Colonic mucosa (tissue), 4 donors: ENCODE measurements at places on chromosomes 7 and 10.

DNA sequence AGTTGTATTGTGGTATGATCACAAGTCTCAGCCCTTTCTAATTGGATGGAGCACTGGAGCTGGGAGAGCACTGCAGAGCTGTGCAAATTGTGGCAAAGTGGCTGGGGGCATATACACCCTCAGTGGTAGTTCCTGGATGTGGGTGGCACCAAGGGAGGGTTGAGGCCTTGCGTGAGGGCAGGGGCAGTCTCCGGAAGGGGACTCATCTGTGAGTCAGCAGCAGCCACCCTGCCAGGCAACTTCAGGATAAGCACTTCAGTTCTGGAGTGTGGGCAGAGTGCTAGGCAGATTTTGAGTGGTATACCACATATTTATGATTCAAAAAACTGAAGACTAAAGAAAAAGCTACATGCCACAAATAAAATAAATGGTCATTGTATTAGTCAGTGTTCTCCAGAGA, 210.5 kb downstream of the ETV1 start:
- DNase-seq: no peak

- no peak for DNase-seq
Measured at GRCh38 chr10:326350-326749, 191.1 kb downstream of the ZMYND11 start.

GRCh38 chr7:5045558-5046396, at the start of gene RBAK:
TSS of gene RBAK (plus strand) at chr7:5045860. CDS start at chr7:5048077, 2,217 bp downstream.
- peak; percentile 94 for DNase-seq

GRCh38 chr7:128783143-128783861, 7.7 kb upstream of the OPN1SW start:
- peak; percentile 51 for DNase-seq

GRCh38 chr7:13069841-13070240, 382.4 kb downstream of the ARL4A start:
- DNase-seq: no peak

DNA sequence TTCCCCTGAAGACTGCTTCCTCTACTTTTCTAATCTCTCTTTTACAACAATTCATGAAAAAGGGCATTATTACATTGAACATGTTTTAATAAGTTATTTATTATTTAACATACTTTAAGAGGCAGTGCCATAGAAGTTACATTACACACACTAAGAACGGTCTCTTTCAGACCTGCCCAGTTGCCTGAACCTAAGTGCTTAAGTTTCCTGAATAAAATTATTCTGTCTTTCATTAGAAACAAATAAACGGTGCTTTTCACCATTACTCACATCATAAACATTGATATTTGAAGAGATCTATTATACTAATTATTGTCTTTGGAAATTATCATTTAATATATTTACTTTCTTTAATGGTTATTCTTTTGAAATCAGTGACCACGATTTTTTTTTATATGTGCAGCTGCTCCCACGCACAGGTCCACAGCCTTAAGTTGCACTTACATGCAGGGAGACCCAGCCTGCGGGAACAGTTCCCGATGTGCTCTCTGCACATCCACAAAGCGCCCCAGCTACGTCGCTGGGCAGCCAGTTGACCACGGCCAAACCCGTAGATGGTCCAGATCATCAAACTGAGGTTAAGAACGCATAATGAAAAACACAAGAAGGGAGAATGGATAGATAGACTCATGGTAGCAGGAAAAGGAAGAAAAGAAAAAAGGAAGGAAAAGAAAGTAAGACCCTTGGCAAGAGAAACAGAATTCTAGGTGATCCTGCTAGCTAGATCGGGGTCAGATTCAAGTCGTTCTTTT, 437.0 kb upstream of the MGMT start:
- DNase-seq: no peak

- no peak for DNase-seq
Measured at GRCh38 chr10:116737627-116738327, 4.6 kb downstream of the HSPA12A start.

DNA sequence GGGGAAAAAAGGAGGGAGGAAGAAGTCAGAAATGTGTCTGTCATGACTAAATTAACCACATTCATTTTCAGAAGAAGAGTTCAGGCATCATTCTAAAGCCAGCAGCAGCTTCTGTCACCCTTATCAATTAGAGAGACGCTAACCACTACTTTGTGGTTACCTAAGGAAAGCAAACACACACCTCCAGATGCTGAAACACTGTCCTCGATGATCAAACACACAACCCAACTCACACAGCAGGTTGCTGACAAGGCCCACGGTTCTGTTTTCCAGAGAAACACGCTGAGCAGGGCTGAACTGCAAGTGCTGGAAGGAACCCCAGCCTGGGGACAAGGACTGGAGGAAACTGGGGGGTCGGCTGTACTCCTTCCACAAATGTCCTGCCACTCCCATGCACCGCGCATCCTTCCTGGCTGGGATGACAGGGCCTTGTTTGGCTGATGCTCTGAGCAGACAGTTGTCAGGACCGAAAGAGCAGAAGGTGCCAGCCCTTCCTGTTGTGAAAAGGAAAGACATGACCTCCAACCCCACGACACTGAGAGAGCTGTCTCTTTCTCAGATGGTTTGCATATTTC, 36.6 kb downstream of the PRKCQ start:
- no peak for DNase-seq

- DNase-seq: no peak
Measured at GRCh38 chr7:134567368-134567767, 18.5 kb downstream of the AKR1B15 start.

DNA sequence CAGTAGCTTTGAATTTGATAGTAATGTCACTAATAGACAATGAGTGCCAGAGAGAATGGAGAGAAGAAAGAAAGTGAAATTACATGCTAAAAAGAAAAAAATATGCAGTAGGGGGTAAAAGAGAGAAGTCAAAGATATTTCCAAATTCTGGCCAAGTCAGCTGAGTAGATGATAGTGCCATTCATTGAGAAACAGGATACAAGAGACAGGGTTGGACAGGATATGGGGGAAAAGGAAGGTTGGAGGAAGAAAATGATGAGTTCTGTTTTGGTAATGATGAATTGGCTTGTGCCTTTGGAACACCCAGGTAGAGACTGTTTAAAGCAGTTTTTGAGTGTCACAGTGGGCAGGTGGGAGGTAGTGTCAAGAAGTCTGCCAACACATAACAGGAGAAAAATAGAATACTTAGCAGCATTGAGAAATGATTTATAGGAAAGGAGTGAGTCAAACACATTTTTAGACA, 78.3 kb downstream of the LRRC17 start:
- DNase-seq: no peak

DNA sequence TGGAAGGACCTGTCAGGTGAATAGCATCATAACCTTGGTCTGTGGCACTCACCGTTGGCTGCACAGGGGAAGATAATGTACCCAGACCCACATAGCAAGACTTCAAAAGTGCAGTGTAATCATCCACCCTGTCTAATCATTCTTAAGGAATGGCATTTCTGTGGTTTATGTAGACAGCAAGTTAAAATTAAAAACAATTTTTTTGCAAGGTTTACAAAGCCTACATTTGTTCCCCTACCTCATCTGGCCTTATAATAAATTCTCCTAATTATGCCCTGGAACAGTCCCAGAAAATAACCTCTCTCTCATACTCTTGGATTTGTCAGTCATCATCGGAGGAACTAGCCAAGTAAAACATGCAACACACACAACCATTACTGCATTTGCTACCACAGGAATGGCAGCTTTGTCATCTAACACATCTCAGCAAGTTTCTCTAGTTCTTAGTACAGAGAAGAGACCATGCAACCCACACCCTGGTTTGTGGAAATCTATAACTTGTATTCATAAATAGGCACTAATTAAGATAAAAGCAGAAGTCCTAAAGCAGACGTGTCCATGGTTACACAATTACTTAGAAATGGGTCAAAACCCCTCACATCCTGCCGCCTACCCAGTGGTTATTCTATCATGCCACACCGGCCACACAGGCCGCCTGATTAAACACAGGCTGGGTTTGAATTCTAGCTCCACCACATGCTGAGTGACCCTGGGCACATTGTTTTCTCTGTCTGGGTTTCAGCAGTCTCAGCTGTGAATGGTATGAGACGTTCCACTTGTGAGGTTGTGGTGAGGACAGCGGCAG, 19.1 kb downstream of the ABLIM1 start:
- DNase-seq: no peak

GRCh38 chr7:157139111-157139809, 534 bp downstream of the UBE3C start:
- peak; percentile 55 for DNase-seq

DNA sequence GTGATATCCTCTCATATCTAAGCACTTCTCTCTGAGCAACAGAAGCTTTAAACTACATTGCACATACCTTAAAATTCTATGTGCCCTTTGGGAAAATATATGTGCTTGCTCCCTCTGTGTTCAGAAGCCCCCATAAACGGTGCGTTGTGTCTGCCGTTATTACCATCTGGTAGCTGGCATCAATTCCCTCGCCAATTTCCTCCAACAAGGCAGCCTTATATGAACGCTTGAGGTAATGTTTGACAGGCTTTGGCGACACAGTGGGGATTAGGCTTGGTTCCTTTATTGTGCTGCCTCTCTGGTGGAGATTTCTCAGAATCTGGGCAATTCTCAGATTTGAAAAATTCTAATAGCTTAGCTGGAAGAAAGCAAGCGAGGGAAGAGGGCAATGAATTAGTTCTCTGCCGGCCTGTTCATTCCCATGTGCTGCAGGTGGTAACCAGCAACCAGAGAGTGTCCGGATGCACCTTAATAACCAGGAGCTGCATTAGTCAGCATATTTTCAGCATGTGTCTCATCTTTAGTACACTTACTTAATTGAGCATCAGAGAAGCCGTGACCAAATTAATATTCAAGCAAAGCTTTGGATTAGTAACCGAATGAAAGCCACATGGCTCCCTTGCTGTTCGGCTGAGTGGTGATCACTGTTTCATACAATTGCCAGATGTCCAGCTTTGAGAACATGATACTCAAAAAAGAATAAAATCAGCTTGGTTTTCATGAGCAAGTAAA, 7.3 kb upstream of the PPP1R17 start:
- no peak for DNase-seq

- no peak for DNase-seq
Measured at GRCh38 chr10:26389533-26389932, 48.6 kb upstream of the APBB1IP start.

DNA sequence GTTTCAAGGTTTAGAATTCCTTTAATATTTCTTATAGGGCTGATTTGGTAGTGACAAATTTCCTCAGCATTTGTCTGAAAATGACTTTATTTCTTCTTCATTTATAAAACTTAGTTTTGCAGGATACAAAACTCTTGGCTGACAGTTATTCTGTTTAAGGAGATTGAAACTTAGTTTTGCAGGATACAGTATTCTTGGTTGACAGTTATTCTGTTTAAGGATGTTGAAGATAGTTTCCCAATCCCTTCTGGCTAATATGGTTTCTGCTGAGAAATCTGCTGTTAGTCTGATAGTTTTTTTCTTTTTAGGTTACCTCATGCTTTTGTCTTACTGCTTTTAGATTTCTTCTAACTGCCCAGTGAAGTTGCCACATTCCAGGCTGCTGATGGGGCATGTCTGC, 186.8 kb downstream of the ITGB1 start:
- no peak for DNase-seq

GRCh38 chr10:58994226-58995057, 182.0 kb upstream of the PHYHIPL start:
- no peak for DNase-seq

DNA sequence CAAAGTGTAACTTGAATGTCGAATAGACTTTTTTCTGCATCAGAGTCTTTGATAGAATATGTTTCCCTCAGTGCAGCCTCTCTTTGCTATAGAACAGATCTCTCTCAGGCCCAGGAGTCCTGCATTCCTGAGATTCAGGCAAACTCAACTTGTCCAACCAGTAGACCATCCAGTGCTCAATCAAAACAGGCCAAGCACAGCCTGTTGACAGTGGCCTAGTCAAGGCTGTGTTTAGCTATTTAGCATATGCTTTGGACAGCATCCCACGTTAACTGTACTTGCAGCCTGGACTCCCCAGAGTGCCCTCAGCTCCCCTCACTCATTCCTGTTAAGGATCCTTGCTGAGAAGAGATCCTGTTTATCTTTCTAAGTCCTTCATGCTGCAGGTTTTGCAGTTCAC, 16.3 kb downstream of the OR6V1 start:
- DNase-seq: no peak

- DNase-seq: no peak
Measured at GRCh38 chr7:2149672-2150444, 82.9 kb downstream of the MAD1L1 start.

GRCh38 chr7:49878089-49878488, 104.7 kb downstream of the VWC2 start:
- no peak for DNase-seq

- DNase-seq: no peak
Measured at GRCh38 chr7:36746347-36746746, 22.1 kb upstream of the AOAH start.
